Panc1 (cell line): ENCODE measurements at places on chromosomes 16 and 17.

GRCh38 chr16:56387396-56387795 lies 37.9 kb downstream of the AMFR start:
- DNase-seq: no peak

- DNase-seq: peak; percentile 77
Measured at GRCh38 chr17:65785109-65785508, 223.7 kb upstream of the AXIN2 start.

- DNase-seq: no peak
Measured at GRCh38 chr17:80510132-80510531, 33.7 kb upstream of the NPTX1 start.

DNA sequence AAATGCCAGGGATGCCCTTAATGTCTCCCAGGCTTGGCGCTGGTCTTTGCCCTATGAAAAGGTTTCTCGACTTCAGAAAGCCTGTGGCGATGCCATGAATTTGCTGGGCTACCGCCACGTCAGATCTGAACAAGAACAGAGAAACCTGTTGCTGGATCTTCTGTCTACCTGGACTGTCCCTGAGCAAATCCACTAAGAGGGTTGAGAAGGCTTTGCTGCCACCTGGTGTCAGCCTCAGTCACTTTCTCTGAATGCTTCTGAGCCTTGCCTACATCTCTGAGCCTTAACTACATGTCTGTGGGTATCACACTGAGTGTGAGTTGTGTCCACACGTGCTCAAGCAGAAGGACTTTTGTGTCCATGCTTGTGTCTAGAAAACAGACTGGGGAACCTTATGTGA lies 11.4 kb downstream of the CHST4 start:
- DNase-seq: no peak

GRCh38 chr16:64754279-64754678 lies 367.6 kb downstream of the CDH11 start:
- DNase-seq: no peak

GRCh38 chr16:30409125-30410060 lies 2.0 kb downstream of the ZNF771 start:
- peak; percentile 64 for DNase-seq

DNA sequence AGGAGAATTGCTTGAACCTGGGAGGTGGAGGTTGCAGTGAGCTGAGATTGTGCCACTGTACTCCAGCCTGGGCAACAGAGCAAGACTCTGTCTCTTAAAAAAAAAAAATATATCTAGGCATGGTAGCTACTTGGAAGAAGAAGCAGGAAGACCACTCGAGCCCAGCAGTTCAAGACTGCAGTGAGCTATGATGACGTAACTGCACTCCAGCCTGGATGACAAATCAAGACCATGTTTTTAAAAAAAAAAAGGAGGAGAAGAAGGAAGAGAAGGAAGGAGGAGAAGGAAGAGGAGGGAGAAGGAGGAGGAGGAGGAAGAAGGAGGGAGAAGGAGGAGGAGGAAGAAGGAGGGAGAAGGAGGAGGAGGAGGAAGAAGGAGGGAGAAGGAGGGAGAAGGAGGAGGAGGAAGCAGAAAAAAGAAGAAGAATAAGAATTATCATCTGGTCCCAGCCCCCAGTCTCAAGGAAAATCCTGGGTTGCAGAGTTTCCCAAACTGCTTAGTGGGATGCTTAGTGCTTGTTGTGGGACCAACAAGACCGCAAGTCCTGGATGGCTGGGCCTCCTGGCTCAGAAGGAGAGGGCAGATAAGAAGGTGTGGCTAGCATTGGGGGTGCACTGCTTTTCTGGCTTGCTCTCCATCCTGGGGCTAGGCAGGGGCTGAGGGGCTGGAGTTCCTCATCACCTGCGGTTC lies 3.7 kb upstream of the DRC7 start:
- DNase-seq: no peak

DNA sequence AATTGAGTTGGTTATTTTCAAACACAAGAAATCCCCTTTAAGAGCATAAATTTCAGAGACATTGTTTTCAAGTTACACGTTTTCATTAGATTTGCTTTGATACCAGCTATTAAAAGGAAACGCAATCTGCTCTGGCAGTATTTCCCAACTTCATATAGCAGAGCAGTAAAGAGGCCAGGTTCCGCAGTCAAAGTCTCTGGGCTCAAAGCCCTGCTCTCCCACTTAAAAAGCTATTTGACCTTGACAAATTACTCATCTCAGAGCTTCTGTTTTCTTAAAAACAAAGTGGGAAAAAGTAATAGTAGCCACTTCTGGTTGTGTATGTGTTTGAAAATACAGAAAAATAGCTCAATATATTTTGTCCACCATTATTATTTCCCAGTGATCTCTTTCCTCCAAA lies 89.7 kb upstream of the CDYL2 start:
- no peak for DNase-seq

DNA sequence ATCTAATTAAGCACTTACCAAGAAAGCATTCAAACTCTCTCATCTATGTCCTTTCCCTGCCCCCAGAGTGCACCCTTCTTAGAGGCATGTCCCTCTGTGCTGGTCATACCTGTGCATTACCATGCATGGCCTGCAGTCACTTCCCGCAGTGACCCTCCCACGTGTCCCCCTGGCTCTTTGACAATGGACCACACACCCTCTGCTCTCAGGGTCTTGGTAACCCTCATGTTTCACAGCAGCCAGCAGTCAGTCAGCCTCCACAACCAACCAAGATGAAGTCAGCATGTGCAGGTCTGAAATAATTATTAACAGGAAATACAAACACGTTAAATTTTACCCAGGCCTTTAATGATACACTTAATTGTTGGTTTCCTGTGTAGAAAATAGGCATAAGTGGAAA lies 10.1 kb downstream of the KRT33A start:
- no peak for DNase-seq

DNA sequence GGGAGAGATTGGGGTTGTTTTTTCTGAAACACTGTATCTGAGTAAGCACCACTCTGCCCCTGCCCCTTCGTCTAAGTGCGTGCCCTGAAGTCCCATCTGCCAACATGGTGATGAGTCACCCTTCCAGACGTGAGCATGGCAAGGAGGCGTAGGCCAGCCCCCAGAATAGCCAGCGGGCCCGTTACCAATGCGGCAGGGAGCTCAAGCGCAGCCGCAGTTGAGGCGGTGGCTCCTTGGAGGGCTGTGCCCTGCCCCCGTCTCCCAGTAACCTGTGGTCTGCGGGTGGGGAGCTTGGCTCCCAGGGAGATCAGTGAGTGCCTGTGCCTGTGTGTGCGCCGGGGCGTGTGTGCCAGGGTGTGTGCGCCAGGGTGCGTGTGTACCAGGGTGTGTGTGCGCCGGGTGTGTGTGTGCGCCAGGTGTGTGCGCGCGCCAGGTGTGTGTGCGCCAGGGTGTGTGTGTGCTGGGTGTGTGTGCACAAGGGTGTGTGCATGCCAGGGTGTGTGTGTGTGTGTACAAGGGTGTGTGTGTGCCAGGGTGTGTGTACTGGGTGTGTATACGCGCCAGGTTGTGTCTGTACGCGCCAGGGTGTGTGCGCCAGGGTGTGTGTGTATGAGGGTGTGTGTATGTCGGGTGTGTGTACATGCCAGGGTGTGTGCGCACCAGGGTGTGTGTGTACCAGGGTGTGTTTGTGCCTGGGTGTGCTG lies 98.6 kb upstream of the CHMP6 start:
- no peak for DNase-seq

- DNase-seq: no peak
Measured at GRCh38 chr16:58121132-58121531, 8.0 kb downstream of the CFAP20 start.

DNA sequence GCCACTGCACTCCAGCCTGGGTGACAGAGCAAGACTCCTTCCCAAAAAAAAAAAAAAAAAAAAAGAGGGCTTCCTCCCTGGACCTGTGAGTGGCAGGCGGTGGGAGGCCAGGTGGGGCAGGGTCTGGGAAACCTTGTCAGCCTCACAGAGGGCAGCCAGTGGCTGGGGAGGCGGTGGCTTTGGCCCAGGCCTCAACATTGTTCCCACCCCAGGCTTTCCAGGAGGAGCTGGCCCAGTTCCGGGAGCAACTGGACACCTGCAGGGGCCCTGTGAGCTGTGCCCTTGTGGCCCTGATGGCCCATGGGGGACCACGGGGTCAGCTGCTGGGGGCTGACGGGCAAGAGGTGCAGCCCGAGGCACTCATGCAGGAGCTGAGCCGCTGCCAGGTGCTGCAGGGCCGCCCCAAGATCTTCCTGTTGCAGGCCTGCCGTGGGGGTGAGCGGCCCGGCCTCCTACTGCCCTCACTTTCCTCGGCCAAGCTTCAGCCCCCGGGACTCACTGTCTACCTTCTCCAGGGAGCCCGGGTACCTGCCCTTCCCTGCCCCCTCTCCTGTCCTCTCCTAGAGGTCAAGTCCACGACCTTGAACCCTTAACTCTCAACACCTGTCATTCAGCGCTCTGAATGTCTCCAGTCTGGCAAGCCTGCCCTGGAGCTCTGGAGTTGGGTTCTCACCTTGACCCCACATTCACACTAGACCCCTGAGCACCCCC lies 12.4 kb downstream of the ZNF213 start:
- no peak for DNase-seq

DNA sequence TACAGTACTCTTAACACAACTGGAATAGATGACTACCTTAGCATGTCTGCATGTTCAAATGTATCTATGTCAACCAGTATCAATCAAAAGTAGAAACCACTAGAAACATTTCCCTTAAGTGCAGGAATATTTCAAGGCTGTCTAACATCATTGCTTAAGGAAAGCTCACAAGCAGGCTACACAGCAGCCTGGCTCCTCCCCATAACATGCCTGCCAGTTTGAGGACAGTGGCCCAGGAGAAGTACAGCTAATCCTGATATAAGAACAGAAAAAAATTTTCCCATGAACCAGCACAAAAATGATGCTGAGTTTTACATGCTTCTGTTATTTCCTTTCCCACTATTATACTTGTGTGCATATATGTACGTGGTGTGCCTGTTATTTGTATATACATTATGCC lies 175.1 kb downstream of the MYO1D start:
- no peak for DNase-seq

DNA sequence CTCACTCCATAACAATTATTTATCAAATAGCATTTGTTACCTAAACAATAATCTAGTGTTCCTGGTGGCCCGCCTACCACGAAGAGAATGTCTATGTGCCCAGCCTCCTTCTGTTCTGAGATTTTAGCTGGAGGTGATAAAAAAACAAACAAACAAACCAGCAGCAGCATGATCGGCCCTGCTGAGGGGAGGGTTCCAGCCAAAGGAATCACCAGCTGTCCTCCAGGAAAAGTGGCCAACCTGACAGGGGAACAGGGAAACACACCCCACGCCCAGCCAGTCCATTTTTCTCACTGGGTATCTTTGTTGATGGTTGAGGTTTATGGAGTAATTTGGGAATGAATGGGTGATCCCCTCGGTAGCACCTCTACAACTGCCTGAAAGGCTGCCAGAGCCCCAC lies 203.0 kb upstream of the DYNLRB2 start:
- no peak for DNase-seq

DNA sequence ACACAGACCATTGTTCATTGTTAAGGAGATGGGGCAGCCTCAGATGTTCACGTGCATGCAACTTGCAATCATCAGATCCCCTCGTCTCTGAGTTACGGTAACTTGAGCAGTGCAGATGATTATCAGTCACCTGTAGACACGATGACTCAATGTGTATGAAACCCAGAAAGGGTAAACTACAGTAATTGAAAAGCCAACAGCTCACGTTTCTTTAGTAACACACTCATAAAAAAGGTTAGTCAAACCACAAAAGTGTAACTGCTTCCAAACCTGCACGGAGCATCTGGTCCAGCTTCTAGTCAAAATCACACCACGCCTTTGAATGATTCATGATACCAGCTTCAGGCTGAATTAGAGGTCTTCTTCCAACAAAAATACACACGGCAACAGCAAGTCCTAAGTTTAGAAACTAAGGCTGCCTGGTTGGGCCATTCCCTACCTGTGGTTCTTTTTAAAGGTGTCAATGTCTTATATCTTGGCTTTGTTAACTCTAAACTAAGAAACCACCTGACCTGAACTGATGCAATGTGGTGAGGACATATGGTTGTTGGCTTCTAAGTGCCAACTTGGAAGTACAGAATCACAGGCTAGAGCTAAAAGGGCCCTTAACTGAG lies 32.3 kb downstream of the GRB7 start:
- peak; percentile 13 for DNase-seq
